ENCODE measurements at places on chromosomes 2 and 18. TPM values are rescaled to one million over a fixed set of nuclear protein-coding genes. Genes with fewer than 3 reads are reported as not detected.

DNA sequence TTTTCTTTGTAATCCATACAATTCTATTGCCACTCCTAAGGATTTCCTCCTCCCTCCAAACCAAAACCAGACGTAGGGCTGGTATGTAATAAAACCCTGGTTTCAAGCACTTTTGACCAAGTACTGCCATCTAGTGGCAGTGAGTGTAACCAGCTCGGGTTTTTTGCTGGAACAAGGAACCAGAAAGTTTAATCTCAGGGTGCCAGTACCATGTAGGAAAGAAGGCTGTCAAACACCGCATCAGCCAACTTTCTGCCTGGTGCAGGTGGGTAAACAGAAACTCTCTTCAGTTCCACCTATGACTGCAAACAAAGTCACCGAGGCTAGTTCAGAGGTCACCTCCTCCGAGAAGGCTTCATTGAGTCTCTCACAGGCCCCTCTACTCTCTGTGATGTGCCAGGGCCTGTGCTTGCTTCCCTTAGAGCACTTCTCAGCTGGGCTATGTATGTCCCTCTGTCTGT is 10.2 kb upstream of the THNSL2 start:
- peak; percentile 58 for DNase-seq

- DNase-seq, result no peak
Observed at GRCh38 chr2:217910875-217911212, 92.0 kb downstream of the TNS1 start.

- DNase-seq, result peak; percentile 24
Observed at GRCh38 chr2:172464400-172465129, 37.2 kb downstream of the ITGA6 start.

The DES gene
- total RNA-seq, result 12.7 TPM

All from body of pancreas (tissue), 4 donors.